ENCODE measurements at places on chromosomes 6 and 20.
A peak's percentile ranks its signal among the peaks of the same experiment; 100 is the strongest.

DNA sequence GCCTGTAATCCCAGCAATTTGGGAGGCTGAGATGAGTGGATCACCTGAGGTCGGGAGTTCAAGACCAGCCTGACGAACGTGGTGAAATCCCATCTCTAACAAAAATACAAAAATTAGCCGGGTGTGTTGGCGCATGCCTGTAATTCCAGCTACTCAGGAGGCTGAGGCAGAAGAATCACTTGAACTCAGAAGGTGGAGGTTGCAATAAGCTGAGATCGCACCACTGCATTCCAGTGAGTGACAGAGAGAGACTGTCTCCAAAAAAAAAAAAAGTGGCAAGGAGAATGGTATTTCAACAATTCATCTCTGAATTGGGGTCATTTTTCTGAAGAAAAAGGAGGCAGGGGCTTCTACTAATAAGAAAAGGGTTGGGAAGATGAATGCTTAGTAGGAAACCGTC lies 111.5 kb upstream of the NHSL1 start:
- DNase-seq, result no peak

DNA sequence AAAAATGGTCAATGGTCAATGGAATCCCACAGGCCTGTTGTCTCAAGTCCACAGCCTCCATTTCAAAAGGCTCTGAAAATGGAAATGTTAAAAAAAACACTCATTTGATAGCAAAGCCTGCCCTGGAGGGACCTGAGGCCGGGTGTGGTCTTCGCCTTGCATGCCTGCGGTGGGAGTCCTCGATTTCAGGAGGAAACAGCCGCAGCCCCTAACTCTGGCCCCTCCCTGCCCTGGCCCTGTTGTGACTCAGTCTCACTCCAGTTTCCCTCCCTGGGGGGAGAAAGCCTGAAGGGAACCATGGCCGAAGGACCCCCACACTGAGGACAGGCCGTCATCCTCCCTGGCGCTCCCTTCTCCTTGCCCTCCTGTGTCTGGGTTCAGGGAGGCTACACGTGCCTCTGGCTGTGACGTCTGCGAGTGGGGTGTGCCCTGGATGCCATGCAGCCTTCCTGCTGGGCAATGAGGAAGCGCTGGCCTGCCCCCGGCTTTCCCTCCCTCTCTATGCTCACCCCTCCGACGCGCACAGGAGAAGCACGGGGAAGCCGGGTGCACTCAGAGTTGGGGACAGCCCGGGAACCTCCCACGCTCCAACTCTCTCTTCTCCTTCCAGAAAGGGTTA lies 9.2 kb downstream of the BHLHE23 start:
- DNase-seq, result no peak

DNA sequence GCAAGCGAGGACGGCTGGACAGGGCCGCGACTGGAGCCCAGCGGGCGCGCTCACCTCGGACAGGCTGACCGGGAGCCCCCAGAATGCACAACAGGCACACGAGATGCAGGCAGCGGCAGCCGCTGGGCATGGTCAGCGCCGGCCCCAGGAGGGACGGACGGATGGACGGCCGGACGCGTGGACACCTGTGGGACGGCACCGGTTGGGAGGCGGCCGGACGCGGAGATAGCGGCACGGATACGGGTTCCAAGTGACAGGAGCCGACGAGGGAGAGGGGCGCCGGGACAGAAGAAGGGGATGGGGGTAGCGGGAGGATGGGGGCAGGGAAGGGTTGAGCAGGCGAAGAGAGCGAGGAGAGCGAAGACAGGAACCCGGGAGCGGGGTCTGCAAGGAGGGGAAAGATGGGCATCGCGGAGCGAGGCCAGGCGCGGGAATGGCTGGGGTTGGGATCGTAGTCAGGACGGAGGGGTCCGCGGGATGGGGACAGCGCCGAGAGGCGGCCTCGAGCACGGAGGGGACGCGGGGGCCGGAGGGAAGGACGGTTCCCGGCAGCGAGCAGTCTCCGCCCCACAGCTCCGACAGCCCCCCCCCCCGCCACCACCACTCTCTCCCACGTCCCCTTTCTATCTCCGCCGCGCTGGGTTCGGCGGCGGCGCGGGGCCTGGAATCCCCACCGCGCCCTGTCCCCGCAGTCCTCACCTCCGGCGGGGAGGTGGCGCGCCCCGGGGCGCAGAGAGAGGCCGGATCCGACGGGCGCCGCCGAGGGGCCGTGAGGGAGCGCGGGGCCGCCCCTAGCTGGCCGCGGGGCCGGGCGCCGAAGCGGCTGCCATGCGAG lies 435 bp downstream of the DLK2 start:
- no peak for DNase-seq

DNA sequence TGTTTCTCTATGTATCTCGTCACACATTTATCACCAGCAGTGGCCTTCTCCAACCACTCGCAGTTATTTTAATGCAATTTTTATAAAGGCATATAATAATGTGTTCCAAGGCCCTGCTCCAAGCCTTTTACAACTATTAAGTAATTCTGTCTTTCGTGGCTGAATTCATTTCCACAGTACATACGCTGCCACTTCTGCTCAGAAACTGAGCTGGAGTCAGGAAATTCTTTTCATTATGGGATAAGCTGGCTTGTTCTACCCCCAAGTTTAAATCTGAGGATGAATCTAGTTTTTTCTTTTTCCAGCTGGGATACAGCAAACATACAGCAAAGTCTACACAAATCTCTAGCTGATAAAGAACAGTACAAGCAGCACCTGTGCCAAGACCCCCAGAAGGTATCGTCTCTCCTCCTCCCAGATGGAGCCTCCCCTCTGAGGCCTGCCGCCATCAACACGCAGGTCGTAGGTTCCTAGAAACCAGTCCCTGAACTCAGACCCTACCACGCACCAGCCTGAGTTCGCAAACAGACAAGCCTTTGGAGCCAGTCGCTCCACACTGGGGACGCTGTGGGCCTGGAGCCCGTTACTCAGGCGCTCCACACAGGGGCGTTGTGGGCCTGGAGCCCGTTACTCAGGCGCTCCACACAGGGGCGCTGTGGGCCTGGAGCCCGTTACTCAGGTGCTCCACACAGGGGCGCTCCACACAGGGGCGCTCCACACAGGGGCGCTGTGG lies 263.5 kb downstream of the THBS2 start:
- DNase-seq, result no peak

DNA sequence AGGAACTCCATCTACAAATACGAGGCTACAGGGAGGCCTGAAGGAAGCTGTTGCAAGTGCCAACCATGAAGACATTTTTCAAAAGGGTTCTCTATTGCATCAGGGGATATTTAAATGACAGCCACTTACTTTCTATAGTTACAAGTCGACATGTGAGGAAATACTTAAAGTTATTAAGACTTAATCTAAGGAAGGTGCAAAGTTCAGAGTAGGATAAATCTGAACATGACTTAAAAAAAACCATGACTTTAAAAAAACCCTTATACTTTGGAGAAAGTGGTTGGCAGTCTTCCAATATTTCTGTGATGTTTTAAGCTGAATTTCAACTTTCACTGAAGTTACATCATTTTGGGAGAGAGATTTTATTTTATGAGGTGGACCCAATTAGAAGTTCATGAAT lies 56.3 kb upstream of the EMILIN3 start:
- DNase-seq, result no peak

GRCh38 chr6:14450578-14450977 lies 333.0 kb downstream of the CD83 start:
- no peak for DNase-seq

- DNase-seq, result peak; percentile 86
Measured at GRCh38 chr20:11144114-11144950, 470.5 kb upstream of the JAG1 start.

- DNase-seq, result no peak
Measured at GRCh38 chr6:111162504-111162903, 75.2 kb downstream of the SLC16A10 start.

DNA sequence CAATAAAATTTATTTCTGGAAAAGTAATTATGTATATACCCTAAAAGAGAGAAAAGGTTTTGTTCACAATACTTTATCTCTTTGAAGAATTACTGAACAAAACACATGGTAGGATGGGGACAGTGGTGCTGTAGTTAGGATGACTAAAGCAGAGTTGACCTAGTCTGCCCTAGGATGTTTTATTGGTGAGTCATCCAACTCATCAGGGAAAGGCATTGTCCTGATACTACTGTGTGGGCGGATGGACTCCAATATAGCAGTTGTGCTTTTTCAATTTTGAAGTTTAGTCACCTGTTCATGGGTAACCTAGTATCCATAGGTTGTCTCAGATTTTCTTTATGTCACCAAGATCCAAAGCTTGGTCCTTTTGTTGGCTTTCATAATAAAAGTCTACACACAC lies 53.3 kb upstream of the EYS start:
- DNase-seq, result no peak

GRCh38 chr20:40476461-40476860 lies 212.6 kb downstream of the MAFB start:
- no peak for DNase-seq

DNA sequence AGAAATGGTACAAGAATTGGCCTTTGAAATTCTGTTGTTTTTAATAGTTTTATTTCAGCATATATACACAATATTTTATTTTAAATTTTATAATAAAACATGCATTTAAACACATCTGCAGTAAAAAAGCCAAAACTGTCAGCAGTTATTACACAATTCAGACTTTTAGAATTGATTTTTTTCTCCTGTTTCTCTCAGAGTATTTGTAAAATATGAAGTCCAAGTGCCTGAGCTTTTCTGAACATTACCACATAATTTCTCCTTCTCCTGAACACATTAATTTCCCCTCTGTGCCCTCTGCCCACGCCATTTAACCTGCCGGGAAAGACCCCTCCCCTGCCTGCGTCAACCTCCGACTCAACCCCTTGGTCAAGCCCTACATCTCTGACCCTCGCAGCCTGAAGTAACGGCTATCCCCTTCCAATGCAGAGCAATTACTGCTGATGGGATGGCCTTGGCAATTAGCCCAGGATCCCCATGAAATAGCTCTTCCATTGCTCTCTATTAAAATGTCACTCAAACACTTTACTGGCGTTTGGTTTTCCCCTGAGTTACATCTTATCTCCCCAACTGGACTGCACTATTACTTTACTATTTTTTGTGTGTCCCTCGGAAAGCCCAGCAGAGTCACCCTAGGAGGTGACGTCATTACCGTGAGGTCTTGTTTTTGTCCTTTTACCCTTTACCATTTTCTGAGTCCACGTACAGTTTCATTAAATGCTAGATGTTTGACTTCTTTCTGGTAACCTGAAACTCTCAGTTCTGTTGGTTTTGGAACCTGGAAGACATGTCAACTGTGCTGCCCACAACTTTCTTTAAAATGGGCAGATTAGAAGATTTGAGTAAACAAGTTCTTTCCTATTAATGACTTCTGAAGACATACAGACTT lies 146.7 kb upstream of the TAB2 start:
- DNase-seq, result no peak

DNA sequence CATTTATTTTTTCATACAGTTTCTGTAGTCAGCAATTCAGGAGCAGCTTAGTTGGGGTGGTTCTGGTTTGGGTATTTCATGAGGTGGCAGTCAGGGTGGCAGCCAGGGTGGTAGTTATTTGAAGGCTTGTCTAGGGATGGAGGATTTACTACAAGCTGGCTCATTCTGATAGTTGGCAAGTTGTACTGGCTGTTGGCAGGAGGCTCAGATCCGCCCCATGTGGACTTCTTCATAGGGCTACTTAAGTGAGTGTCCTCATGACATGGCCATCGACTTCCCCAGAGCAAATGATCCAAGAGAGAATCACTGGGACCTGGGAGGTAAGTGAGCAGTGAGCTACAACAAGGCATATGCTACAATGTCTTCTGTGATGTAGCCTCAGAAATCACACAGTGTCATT lies 22.4 kb upstream of the CDKAL1 start:
- no peak for DNase-seq

DNA sequence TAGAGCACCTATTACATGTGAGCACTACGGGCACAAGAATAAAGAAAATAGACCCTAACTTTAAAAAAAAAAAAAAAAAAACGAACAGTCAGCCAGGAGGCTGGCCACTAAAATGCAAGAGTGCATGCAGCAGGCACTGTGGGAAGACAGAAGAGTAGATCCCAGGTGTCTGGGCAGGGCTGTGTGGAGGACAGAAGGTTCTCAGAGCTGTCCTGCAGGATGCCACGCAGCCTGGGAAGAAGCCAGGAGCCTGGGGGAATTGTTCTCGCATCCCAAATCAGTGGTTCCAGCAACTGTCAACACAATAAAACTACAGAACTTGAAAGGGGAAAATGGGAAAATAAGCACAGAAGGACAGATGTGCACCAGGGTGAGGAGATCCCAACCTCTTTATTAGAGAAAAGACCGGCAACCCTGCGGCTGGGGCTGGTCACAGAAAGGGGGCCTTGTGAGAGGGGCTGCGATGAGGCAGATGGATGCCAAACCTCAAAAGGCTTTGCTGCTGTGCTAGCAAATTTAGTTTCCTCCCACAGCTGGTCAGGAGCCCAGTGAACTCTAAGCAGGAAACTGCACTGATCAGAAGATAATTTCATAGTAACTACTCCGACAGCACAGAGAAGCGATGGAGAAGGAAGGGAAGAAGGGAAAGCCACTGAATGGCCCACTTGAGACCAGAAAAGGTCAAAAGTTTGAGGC lies 30.9 kb downstream of the MAP3K5 start:
- DNase-seq, result no peak

- no peak for DNase-seq
Measured at GRCh38 chr6:1614448-1615150, 4.9 kb downstream of the FOXC1 start.

- no peak for DNase-seq
Measured at GRCh38 chr6:40545954-40546353, 41.2 kb downstream of the LRFN2 start.

DNA sequence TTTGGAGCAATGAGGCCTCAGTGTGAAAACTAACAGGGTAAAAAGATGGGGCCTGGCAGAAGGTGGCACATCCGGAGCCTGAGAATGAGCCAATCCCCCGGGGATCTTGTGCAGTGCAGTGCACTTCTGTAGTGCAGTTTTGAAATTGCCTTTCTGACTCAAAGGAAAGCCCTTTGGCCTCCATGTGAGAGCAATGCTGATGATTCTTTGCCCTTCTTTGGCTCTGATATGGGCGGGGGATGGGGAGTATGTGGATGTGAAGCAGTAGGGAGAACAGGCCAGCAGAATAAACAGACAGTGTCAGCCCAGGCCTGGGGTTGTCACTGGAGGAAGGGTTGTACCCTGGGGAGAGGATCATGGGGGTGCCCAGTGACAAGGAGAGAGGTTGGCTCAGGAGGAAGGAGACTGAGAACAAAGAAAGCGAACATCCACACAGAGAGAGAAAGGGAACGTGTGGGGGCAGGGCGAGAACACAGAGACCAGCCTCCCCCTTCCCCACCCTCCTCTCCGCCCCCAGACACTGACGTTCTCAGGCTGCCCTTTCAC lies 351.2 kb downstream of the CDC5L start:
- DNase-seq, result no peak

GRCh38 chr20:17995967-17996819 lies 27.4 kb downstream of the MGME1 start:
- DNase-seq, result peak; percentile 59

- DNase-seq, result no peak
Measured at GRCh38 chr20:11140359-11140758, 466.6 kb upstream of the JAG1 start.

GRCh38 chr20:32052778-32053362 lies 828 bp downstream of the HCK start:
- DNase-seq, result no peak

- peak; percentile 10 for DNase-seq
Measured at GRCh38 chr20:18314786-18315406, 26.6 kb downstream of the ZNF133 start.

Data from HFF-Myc (cell line).